ENCODE measurements at places on chromosomes 7 and 10. TPM values are rescaled to one million over a fixed set of nuclear protein-coding genes. Genes with fewer than 3 reads are reported as not detected.

DNA sequence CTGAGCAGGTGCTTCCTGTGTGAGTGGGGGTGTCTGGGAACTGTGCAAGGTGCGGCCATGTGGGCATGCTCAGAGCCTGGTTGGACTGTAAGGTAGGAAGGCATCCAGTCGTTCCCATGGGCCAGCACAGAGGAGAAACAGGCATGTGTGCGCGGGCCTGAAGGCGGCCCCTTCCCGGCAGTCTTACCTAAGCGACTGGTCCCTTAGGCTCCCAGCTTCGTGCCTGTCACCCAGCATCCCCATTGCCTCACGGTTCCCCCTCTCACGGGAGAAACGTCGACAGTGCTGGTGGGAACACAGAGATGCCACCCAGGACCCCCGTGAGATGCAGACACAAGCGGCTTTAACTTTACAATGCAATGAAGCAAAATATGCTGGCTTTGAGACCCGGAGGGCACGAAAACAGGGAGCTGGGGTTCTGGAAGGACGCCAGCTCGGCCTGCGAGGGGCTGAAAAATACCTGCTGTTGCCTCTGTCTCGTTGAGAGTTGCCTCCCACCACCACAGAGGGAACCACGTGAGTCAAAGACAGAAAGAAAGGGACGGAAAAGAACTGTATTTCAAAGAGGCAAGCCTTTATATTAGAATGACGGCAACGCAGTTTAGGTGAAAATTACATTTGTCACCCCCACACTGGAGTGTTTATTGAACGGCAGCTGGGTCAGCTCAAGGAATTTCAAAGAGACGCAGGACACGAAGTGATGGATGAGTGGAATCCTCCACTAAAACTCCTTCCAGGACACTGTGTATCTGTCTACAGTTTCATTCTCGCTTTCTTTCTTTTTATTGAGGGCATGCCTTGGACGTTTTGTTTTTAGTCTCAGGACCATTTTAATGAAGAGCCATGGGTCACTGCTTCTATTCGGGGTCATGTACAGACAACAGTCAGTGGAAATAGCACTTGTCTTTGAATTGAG lies 128.4 kb downstream of the DNAJB6 start:
- H3K27me3 ChIP-seq: peaks cover 4% of the 10 kb centered on the region
- no peak overlapping the region for H3K4me3 ChIP-seq
- H3K4me1 ChIP-seq: peaks cover 18% of the 10 kb centered on the region
- H3K27ac ChIP-seq: no peak overlapping the region
- no peak for DNase-seq

GRCh38 chr7:104328296-104328969 lies at the start of gene LHFPL3:
Gene LHFPL3 (plus strand): TSS chr7:104328603.
- no peak within 1 kb of the TSS for H3K27ac ChIP-seq
- peaks cover 8% of the 10 kb centered on the region for H3K4me1 ChIP-seq
- H3K4me3 ChIP-seq: peak within 1 kb of the TSS; percentile 49
- no peaks in the 10 kb centered on the region for H3K36me3 ChIP-seq
- H3K27me3 ChIP-seq: peaks cover 42% of the 10 kb centered on the region

The BPGM gene
- total RNA-seq: 23.8 TPM

The DRGX gene
- total RNA-seq: not detected

The NEUROD6 gene
- not detected for total RNA-seq

All from activated T-helper 1 cell treated with anti-CD3 and anti-CD28 coated beads, Interleukin-12 subunit alpha, Interleukin-12 subunit beta, Interleukin-2, Interleukin-4 antibody, amounts not matched to agents 30 ng/mL and 10 ng/mL and 1 ng/mL, durations not matched to agents 14 hours and 24 hours and 36 hours (primary cell).